ENCODE measurements at places on chromosomes 4 and X.
A peak's percentile ranks its signal among the peaks of the same experiment; 100 is the strongest.

- DNase-seq = no peak
Measured at GRCh38 chr4:40850496-40850895, 100.7 kb downstream of the NSUN7 start.

DNA sequence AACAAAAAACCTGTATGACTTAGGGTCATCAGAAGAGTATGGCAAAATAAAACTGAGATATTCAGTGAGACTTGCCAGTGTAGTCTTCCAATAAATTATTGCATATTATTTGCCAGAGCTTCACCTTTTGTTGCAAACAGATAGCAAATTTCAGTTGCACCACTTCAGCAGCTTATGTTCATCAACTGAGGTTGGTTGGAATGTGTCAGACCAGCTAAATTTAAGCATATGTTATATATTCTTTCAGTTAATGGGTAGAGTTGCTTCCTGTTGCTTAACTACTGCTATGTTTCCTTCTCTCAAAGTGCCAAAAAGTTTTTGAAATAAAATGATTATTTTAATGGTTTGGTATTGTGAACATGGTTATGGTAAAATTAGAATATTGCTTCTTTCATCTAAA lies 61.5 kb downstream of the GALNT7 start:
- DNase-seq = no peak

DNA sequence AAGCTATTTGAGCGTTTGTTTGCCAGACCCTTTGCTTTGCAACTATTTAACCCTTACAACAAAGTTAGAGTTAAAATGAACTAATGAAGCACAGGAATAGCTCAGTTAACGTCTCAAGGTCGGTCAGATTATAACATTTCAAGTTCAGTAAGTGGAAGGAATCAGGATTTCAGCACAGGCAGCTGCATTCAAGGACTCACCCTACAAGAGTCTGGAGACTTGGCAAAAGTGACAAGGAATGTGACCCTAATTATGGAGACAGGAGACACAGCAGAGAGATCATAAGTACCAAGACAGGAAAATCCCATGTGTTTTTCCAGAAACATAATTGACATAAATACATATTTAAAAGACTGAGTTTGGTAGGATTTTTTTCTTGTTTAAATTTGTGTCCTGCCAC lies 1481.7 kb downstream of the TECRL start:
- DNase-seq = no peak

GRCh38 chrX:136600059-136600458 lies 47.9 kb upstream of the CD40LG start:
- no peak for DNase-seq

DNA sequence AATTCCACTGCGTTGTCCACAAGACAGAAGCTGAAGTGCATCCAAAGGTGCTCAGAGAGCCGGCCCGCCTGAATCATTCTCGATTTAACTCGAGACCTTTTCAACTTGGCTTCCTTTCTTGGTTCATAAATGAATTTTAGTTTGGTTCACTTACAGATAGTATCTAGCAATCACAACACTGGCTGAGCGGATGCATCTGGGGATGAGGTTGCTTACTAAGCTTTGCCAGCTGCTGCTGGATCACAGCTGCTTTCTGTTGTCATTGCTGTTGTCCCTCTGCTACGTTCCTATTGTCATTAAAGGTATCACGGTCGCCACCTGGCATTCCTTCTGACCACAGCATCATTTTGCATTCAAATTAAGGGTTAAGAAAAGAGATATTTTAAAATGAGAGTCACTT lies 115.5 kb downstream of the NFKB1 start:
- no peak for DNase-seq

- DNase-seq = no peak
Measured at GRCh38 chr4:38145033-38145678, 185.0 kb downstream of the PTTG2 start.

GRCh38 chr4:34280131-34280530 lies 1964.2 kb downstream of the ARAP2 start:
- DNase-seq = no peak

DNA sequence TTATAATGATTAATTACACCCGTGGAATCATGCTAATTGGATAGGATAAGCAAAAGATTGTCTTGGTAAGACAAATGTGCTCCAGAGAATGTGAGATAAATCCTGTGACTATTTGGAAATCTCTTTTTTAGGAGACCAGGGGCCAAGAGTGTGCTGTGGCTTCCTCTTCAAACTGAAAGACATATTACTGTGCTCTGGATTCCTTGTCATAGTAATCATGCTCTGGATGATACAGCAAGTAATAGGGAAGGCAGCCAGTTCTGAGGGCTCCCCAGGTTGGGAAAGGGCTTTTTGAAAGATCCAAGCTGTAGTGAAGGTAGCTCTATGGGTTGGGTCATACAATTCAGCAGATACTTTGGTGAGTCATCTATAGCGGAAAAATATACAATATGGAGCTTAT lies 600.5 kb downstream of the PCDH18 start:
- DNase-seq = no peak

DNA sequence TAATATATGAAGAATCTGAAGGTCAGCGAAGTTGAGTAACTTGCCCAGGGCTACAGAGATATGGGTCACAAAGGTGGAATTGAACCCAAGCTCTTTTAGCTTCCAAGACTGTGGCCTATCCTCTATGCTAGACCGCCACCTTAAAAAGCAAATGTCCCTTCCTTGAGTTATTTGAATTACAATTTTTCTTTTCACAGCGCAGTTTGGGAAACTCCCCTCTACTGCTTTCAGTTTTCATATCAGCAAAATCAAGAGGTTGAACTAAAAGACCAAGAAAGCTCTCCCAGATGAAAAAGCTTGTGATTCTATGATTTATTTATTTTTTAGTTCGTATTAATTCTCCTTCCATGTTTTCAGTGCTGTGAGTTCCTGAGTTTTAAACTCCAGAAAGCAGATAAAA lies 174.5 kb upstream of the C1QTNF7 start:
- DNase-seq = no peak

DNA sequence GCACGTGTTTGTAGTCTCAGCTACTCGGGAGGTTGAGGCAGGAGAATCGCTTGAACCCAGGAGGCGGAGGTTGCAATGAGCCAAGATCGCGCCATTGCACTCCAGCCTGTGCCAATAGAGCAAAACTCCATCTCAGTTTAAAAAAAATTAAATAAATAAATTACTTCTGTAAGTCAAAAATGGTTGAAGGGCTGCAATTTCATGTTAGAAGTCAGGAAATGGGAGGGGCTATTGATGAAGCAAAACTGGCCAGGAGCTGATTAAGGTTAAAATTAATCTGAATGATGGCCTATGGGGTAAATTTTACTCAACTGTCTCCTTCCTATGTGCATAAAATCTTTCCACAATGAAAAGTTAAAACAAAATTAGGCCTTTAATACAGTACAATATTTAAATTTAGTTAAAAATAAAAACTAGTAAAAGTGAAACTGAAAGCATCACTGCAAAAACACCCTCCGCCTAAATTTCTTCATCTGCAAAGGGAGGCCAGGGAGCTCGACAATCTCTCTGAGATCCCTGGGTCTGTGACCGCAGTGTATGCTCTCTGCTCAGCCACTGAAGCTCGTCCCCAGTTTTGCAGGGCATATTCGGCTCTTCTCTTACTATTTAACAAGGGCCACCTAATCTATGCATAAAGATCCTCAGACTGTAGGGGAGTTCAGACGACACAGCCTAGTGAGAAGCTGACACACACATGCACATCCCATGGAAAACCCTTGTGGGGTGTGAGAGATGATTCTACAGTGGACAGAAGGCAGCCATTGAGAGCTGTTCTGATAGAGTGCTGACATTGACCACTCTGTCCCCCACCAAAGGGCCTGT lies 57.2 kb downstream of the IRF2 start:
- peak; percentile 33 for DNase-seq

DNA sequence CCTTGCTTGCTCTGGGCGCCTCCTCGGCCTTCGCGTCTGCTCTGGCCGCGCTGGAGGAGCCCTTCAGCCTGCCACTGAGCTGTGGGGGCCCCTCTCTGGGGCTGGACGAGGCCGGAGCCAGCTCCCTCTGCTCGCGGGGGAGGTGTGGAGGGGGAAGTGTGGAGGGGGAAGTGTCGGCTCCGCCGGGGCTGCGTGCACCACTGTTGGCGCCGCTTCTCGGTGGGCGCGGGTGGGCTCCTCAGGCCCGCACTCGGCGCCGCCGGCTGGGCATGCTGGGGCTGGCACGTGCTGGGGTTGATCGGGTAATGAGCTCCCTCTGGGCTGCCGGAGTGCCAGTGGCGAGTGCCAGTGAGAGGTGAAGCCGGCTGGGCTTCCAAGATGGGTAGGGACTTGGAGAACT lies 116.7 kb downstream of the CPXCR1 start:
- DNase-seq = no peak

DNA sequence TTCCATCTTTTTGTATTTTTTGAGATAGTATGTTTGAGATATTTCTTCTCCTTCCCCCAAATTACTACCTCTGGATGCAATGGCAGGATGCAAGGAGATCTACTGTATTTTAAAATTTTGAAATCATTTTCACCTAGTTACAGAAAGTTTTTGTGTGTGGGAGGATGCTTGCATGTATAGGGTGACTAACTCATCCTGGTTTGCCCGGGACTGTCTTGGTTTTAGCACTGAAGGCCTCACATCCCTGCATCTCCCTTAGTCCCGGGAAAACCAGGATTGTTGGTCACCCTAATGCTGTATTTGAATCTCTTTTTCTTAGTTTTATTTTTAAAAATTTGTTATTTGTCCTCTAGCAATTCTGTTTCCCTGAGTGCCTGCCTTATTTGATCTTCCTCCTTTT lies 12.1 kb downstream of the SUPT20HL2 start:
- no peak for DNase-seq

GRCh38 chr4:13922459-13922858 lies 294.9 kb upstream of the BOD1L1 start:
- no peak for DNase-seq

DNA sequence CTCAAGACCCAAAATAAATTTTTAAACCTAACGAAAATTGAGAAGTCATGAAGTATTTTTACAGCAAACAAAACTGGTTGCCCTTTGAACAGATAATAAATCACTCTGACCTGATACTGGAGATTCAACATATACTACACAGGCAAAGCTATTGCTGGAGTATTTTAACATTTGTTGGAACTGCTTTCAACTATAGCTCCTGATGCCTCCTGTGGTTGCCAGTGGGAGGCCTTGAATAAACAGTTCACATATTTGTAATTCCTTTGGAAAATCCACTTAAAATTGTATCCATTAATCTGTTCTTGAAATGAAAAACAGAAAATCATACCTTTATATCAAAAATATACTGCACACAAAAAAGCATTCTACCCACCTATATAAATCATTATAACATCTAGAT lies 605.1 kb downstream of the KCTD8 start:
- no peak for DNase-seq

DNA sequence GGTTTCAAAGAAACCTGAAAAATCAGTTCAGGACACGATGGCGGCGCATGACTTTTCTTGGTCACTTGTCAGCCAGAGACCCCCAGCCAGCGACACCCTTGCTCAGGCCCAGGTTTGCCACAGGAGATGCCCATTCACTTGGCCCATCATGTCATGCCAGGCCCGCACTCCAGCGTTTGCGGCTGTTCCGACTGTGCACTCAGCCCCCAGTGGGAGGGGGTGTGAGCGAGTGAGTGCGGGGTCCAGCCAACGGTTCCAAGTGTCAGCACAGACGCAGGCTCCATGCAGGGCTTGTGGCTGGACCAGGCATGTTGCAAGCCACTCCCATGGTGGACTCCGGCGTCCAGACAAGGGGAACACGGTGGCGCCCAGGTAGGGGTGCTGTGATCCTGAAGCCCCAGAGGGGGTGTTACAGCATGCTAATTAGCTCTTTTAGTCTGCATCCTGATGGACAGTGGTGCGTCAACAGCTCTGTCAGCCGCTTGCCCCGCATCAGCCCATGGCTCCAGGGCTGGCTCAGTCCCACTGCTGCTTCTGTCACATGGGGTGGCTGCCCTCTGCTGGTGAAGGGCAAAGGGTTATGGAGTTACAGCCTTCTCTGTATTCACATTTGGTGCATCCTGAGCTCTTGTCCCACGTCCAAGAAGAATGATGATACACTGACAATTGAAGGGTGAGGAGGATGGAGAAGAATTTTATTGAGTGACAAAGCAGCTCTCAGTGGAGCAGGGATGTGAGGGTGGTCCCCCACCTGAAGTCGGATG lies 3.7 kb upstream of the MAEA start:
- DNase-seq = peak; percentile 19

DNA sequence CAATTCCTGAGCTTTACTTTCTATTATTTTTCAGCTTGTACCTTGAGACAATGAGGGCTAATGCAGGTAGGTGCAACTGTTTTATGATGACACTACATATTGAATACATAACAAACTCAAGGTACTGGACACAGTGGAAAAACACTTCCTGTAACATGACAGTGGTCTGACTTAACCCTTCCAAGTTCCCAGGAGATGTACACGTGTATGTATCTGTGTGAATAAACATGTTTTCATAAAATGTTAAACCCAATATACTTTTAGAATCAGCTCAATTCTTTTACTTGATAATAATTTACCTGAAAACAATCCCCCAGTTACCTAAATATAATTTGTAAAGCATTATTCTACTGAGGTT lies 1.2 kb upstream of the PPARGC1A start:
- no peak for DNase-seq

GRCh38 chr4:98446499-98447375 lies 185.6 kb downstream of the RAP1GDS1 start:
- peak; percentile 43 for DNase-seq

DNA sequence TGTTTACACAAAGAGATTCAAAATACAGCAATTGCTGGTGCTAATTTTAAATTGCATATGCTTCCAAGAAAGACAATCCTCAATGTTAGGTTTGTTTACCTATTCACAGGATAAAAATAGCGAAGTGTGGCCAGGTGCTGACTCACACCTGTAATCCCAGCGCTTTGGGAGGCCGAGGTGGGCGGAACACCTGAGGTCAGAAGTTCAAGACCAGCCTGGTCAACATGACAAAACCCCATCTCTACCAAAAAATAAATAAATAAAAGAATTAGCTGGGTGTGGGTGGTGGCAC lies 77.7 kb downstream of the OPHN1 start:
- DNase-seq = no peak

DNA sequence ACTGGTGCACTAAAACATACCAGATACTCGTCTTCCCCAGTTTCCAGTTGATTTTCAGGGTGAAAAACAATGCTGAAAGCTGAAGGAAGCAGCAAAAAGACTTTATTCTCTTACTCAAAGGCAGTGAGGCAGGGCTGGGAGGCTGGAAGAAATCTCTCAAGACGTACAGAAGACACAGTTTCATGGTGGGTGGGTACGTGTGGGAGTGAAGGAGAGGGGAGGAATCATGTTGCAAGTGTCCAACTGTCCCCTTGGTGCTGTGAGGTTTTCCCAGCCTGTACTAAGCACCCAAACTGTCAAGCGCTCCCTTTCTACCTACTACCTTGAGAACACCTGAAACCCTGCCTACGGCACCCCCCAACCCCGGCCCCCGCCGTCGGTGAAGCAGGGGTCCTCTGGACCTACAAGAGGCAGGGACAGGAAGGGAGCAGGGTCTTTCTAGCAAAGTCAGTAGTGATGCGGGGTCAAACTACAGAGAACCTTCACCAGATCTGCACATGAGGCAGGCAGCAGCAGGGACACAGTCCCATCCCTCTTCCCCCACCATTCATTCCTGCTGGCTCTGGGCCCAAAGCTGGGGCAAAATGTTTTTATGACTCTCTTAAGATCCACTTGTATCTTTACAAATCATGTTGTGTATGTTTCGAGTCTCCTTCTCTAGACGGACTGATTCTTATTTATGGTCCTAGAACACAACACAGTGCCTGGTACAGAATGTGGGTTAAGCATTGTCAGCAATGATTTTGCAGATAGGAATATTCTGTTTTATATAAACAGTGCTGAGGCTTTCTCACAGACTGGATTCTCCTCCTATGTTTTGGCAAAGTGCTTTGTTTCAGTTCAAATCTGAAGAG lies 2.4 kb upstream of the SETD7 start:
- no peak for DNase-seq

GRCh38 chr4:126799416-126799815 lies 833.3 kb upstream of the INTU start:
- no peak for DNase-seq
